ENCODE measurements at places on chromosomes 16 and 17. TPM values are rescaled to one million over a fixed set of nuclear protein-coding genes. Genes with fewer than 3 reads are reported as not detected.

The FOXF1 gene
- total RNA-seq = not detected

The TMEM114 gene
- not detected for total RNA-seq

The TNFRSF13B gene
- not detected for total RNA-seq

The KRT32 gene
- not detected for total RNA-seq

The GRIN2C gene
- 0.18 TPM for total RNA-seq

The PARD6A gene
- 2.2 TPM for total RNA-seq

The PLA2G10 gene
- 0.63 TPM for total RNA-seq

The KRT33B gene
- not detected for total RNA-seq

All from A549 treated with Hydrocortisone at 1 μM for 4 hours (cell line).